Hematopoietic multipotent progenitor cell (in vitro differentiated cells): ENCODE measurements at places on chromosomes 6 and 20.

DNA sequence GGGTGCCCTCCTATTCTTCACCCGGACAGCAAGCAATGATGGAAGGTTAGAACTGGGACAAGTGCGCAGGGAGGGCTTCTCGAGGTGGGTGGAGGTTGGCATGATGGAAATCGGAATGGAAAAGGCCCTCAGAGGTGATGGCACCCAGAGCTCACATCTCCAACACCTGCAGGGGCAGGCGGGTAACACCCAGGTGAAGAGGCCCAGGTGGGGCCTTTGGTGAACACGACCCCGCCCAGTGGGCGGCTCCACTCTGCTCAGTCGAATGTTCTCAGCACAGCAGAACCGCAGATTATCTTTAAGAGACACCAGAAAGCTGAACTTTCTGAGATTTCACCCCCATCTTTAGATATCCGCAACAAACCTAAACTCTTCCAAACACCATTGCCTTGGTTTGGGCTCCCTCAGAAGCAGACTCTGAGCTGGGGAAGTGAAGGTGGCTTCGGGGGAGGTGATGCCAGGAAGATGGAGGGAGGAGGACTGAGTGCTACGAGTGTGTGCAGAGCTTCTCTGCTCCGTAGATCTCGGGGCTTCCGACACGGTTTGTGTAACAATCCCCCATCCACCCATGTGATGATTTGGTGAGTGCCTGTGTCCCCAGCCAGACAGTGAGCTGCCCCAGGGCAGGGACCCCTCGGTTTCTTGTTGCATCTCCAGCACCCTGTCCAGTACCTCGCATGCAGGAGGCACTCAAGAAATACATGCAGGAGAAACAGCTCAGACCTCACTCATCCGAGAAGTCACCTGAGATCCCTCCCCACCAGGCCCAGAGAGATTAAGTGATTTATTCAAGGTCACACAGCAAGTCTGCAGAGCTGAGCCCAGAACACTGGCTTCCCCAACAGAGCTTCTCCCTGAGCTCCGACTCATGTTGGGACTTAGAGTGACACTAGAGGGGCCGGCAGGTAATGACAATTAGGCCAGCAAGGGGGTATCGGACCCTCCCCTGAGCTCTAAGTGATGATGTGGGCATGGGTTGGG is 45.4 kb downstream of the BPIFB1 start:
- no peak for DNase-seq

DNA sequence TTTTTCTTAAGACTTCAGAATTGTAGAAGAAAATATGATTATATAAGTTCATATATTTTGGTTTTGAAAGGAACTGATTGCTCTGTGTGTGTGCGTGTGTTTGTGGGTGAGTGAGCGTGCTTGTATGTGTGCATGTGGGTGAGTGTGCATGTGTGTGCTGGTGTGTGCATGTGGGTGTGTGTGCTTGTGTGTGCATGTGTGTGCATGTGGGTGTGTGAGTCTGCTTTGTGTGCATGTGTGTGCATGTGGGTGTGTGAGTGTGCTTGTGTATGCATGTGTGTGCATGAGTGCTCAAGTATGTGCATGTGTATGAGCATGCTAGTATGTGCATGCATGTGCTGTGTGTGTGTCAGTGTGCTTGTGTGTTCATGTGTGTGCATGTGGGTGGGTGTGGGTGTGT is 238.5 kb downstream of the CDC5L start:
- no peak for DNase-seq

- no peak for DNase-seq
Measured at GRCh38 chr20:10314198-10314597, 95.6 kb downstream of the SNAP25 start.

DNA sequence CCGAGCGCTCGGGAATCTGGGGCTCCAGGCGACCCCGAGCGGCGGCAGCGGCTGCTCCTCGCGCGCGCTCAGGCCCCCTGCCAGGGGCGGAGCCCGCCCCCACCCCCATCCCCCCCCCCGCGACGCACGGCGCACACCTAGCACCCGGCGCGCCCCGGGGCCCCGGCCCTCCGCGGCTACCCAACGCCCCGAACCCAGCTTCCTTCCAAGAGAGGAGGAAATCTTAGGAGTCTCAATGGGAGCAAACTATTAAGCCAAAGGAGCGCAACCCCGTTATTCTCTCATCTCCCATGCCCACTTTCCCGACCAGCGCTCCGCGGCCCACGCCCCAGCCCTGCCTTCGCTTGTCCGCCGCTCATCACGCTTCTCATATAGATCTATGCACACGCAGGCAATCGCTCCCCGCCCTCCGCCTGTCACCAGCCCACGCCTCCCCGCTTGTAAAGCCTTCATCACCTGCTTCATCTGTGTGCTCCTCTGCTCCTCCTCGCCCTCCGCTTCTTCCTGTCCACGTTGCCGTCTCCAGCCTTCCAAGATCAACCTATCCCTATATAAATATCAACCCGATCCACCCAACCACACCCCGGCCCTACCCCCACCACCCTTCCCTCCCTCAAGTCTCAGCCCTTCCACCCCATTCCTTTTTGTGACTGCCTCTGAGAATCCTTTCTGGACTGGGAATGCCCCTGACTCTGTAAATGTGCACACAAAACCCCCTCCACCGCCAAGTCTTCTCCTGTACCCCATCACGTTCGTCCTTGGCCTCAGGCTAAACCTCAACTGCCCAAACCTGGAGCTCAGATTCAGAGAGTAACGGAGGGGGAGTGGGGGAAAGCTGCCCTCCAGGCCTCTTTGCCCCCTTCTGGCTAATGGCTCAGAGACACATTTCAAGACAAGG is at the start of gene DLK2:
Gene DLK2 (minus strand): TSS at position 18 of the 898 bp plus-strand sequence. CDS start 723 bp downstream, outside the sequence.
- DNase-seq, result no peak

GRCh38 chr20:31605902-31606803 is 1.1 kb downstream of the ID1 start:
- DNase-seq, result no peak

DNA sequence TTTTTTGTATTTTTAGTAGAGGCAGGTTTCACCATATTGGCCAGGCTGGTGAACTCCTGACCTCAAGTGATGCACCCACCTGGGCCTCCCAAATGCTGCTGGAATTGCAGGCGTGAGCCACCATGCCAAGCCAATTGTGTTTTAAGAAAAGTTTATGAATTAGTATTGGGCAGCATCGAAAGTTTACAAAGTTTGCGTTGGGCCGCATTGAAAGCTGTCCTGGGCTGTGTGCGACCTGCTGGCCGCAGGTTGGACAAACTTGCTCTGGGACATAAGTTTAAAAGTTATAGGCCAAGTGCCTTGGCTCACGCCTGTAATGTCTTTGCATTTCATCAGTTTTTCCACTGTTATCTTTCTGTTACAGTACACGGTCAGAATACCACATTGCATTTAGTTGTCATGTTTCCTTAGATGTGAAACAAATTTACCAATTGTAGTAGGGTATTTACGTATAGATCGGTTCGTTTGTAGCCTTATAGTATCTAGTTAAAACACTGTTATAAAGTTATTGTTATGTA is 39.5 kb downstream of the ASXL1 start:
- DNase-seq, result no peak
